ENCODE measurements at places on chromosomes 2 and 18.

- DNase-seq: peak; percentile 62
These were observed 35.4 kb upstream of the EN1 start for GRCh38 chr2:118882693-118883336.

DNA sequence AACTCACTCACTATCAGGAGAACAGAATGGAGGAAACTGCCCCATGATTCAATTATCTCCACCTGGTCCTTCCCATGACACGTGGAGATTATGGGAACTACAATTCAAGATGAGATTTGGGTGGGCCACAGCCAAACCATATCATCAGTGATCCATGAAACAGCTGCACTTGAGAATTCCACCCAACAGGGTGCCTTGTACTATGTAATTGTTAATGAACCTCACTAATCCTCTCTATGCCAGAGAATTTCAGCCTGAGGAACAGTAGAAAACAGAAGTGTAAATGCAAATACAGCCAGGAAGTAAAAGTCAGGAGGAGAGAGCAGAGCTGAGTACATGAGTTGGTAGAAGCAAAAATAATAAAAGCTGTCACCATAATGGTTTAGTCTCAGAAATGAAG is 261.4 kb downstream of the EPHA4 start:
- DNase-seq: no peak

DNA sequence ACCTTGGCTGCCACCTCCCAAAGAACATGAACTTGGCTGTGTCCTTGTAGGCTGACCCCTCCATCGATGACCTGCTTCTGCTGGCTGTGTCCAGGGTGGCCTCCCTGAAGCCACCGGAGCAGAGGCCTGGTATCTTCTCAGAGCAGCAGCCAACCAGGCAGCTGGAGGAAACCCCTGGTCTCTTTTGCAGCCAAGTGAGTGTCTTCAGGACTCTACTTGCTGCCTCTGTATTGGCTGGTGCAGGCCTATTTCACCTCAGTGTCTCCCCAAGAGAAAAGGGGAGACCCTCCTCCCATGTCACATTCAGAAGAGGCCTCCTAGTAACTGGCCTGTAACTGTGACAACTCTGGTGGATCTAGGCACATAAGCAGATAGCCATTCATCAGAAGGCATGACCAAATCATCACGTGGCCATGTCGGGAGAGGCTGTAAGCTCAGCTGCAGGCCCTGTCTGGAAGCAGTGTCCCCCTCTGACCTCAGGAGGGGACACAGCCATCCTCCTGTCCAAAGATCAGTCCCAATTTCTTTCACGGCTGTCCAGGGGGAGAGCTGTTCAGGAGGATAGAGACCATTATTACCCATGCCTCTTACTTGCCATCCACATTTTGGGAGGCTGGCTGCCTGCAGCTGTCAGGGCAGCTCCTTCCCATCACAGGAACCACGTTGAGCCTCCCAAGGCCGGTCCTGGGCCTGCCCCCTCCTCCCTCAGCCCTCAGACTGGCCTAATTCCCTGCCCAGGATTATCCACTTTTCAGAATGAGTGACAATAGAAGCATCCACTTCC is 20.9 kb upstream of the ROCK2 start:
- DNase-seq: no peak

DNA sequence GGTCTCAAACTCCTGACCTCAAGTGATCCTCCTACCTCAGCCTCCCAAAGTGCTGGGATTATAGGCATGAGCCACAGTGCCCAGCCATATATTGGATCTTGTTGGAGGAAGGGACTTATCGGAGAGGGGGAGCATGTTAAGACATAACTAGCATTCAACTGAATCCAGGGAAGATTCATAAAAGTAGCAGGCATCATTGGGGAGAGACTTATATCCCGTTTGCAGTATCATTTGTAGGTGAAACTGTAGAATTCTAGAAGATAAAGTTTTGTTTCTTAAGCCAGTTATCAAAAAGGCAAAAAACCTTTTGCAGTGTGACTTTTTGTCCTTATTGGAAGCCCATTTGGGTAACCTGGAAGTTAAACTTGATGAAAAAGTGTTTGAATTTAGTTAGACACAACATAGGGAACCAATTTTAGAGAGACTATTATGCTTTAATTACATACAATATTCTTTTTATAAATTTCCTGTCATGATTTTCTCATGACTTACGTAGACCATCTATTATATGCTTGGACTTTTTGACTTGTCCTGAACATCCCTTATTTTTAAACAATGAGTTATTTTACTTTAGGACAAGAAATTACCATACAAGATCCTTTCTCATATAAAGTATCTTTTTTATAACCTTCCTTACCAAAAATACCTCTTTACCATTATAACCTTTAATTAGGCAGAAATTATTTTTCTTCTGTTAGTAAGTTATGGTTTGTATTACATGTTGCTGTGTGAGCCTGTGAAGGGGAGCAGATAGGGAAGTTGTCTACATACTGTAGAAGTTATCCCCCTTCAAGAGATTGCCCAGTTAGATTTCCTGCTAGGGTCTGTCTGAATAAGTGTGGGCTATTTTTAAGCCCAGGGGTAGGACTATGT is 20.3 kb downstream of the RAB3GAP1 start:
- DNase-seq: no peak

DNA sequence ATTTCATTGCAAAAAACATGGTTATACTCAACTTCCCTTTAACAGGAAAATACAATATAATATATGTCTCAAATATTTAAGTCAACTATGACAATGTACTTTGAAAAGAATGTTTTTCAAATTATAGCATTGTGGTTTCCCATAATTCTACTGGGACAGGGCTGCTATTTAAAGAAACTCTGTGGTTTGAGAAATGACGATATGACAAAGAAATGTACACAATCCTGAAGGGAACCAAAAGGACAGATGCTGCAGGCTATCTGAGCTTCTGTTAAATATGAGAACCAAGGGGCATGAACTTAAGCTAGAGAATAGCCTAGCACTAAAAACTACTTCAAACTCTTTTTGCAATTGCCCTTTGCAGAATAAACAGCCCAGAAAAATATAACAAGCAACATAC is 415.9 kb downstream of the GRB14 start:
- no peak for DNase-seq
